T-helper 17 cell (primary cell): ENCODE measurements at places on chromosomes 16 and 17.

GRCh38 chr16:69031877-69032301 lies 73.6 kb upstream of the HAS3 start:
- no peak for DNase-seq

DNA sequence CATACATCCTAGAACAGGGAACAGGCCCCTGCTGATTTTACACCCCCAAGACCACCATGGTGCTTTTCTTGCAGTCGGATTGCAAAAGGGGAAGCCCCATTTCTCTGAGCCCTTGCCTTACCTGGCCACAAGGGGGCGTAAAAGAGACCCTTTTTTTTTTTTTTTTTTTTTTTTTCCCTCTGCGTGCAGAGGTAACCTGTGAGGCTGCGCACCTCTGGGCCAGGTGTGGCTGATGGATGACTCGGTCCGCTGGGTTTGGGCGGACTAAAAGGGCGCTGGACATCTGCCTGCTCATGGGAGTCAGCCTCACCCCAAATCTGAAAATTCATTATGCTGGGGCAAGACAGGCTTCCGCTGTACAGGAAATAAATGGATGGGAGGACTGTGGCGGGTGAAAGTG lies 281.0 kb downstream of the CBLN1 start:
- DNase-seq: no peak

DNA sequence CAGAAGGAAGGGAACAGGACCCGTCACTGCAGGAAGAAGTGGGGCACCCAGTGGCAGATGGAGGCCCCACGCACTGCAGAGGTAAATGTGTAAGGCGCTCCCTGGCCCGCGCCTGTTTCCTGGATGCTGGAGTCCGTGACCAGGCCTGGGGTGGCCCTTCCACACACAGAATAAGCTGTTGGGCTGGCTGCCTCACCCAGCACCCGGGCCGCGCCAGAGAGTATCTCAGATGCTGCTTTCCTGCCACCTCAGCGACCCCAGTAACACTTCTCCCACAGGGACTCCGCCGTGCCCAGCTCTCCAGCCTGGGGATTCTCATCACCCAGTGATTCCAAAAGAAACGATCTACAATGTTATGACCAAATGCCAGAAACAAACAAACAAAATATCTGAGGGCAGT lies 1993.1 kb downstream of the TP53TG3F start:
- no peak for DNase-seq

DNA sequence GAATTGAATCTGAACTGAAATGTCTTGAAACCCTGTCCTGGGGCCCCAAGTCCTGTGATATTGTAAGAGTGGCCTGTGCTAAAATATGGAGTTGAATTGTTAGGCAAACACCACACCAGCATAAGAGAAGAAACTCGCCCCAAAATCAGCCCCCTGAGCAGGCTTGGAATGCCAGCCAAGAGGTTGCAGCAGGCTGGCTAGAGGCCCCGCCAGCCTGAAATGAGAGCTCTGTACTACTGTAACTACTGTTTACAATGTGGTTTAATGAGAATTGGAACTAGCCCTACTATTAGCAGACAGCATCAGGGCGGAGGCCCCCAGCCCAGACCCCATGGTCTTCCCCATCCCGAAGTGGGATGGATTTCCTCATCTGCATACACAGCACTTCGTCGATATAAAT lies 23.7 kb downstream of the FBXO39 start:
- DNase-seq: no peak
